ENCODE measurements at places on chromosomes 1 and 21.

DNA sequence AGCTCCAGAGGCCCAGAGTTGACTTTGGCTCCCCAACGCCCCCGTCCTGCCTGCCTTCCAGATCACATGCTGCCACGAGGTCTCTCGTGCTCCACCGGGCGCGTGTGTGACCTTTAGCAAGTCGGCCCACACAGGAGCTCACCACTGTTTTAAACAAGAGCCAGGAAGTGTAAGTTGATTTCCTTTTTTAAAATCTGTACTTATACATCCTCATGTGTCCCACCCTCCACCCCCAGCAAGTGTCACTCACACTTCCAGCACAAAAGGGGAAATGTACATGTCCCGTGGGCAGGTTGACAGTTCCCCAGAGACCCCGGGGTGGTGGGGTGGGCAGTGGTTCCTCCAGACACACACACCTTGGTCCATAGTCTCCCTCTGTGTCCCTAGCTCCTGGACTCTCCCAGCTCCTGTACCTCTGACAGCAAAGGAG is 84.4 kb downstream of the STUM start:
- DNase-seq: no peak

DNA sequence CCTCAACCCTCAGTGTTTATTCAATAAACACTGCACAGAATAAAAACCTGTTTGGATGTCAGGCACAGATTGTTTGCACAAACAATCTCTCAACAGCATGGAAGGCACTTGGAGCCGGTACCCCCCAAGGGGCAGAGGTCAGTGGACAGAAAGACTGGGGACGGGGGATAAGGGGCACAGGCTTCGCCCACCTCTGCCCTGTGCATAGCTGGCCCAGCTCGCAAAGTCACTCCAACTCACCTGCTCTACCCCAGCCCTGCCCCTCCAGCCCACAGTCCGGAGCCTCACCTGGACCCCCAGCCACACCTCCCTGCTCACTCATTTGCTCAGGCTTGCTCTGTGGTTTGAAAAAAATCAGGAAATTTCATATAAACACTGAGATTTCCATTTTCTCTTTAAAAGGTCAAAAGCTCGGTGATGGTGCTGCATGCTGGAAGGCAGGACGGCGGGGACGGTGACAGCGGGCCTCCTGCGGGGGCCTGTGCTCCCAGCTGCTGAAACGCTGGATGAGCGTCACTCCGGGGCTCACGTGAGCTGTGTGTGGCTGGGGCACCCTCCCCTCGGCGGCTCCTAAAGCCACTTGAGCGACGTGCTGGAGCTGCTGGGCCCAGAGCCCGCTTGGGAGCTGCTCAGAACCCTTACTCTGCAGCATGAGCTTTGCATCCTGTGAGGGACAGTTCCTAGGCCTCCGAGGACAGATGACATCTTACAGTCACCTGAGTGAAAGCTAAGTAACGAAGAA is 54.5 kb downstream of the PRDM15 start:
- DNase-seq: no peak

DNA sequence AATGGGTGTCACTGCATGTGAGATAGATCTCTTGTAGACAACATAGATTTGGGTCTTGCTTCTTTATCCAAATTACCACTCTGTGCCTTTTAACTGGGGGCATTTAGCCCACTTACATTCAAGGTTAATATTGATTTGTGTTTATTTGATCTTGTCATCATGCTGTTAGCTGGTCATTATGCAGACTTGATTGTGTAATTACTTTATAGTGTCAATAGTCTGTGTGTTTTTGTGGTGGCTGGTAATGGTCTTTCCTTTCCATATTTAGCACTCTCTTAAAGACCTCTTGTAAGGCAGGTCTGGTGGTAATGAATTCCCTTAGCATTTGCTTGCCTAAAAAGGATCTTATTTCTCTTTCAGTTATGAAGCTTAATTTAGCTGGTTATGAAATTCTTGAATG is 29.6 kb downstream of the ZNF691 start:
- no peak for DNase-seq

DNA sequence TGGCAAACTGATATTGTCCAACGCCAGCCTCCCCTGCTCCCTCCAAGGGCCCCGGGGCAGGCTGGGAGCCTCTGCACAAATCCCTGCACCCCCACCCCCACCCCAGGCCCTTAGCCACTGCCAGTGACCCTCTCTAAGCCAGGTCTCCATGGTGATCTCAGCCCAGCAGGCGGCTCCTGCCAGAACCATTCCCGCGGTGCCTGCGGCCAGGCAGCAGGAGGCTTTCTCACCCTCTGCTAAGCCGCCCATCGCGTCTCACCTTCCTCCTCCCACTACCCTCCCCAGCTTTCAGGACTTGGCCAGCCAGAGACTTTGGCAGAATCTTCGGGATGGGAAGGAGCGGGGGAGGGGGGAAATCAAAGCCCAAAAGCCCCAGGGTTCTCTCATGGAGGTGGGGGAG is 46.8 kb upstream of the WASF2 start:
- DNase-seq: no peak

GRCh38 chr1:37342736-37343135 is 131.6 kb upstream of the ZC3H12A start:
- DNase-seq: no peak

GRCh38 chr1:217911908-217912307 is 280.8 kb downstream of the SPATA17 start:
- no peak for DNase-seq
